ENCODE measurements at places on chromosomes 1 and 21.
A peak's percentile ranks its signal among the peaks of the same experiment; 100 is the strongest.

DNA sequence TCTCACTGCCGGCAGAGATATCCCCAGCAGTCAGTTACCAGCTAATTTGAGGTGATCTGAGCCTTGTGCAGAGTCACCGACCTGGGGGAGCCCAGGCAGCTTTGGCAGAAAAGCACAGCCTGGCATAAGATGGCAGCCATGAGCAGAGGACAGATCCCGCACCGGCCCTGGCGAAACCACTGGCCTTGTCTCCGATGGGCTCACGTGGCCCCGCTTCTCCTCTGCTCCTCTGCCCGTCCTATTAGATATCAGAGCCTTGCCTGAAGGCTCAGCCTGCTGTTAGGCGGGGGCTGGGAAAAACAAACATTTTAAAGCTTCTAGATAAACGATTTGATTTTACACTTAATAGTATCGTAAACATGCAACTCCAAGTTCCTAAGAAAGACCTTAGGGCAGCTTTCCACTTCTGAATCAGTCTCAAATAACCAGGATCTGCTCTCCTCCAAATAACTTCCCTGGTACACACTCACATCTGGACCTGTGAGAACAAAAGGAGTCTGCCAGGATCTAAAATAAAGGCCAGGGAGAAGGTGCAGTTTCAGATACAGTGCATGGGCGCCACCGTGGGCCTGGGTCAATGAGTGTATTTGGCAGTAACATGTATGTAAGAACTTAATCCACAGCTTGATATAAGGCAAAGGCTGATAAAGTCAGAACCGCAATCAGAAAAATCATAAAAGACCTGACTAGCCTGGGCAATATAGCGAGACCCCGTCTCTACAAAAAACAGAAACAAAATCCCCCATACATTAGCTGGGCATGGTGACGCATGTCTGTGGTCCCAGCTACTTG lies 10.0 kb downstream of the EDARADD start:
- DNase-seq, result no peak

DNA sequence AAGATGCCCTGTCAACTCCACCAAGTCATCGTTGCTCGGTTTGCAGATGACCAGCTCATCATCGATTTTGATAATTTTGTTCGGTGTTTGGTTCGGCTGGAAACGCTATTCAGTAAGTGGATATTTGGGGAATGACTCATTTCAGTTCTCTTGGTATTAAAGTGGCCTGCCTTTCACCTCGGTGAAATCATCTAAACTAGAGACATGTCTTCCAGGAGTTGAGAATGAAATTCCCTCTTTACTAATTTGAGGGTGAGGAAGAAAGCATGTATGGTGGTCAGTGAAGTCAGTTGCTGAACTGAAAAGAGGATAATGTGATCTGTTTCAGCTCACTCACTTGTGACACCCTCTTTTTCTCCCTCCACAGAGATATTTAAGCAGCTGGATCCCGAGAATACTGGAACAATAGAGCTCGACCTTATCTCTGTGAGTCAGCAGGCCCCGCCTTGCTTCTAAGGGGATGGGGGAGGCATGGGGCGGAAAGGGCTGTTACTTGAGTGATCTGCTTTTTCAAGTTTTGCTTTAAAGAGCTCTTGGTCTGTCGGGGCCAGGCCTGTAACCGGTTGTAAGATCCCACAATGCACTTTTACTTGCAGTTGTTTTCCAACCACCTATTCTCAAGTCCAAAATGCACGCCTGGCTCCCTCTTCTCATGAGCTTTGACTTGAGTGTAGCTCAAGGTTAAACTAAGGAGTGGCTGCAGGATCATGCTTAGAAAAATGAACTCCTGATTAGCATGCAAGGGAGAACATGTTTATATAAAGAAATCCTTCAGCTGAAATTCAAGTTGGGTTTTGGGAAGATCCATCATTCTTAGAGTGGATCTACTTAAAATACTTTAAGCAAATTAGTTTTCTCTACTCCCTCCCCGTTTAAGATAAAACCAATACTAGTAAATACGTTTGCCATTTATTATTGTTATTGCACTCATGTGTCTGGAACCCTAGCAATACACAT lies 59.8 kb downstream of the CAPN2 start:
- peak; percentile 80 for DNase-seq

GRCh38 chr1:162629077-162629627 lies 3.1 kb upstream of the DDR2 start:
- DNase-seq, result no peak

DNA sequence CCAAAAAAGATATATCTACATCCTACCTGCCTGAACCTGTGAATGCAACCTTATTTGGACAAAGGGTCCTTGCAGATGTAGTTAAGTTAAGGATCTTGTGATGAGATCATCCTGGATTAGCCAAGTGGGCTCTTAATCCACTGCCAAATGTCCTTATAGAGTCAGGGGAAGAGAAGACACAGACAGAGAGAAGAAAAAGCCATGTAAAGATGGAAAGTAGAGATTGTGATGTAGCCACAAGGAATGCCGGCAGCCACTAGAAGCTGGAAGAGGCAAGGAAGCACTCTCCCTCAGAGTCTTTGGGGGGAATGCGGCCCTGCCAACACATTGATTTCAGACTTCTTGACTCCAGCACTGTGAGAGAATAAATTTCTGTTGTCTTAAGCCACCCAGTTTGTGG lies 16.2 kb downstream of the HSD11B1 start:
- no peak for DNase-seq

- no peak for DNase-seq
Measured at GRCh38 chr1:203555076-203555475, 61.1 kb downstream of the OPTC start.

- no peak for DNase-seq
Measured at GRCh38 chr1:27967884-27968466, 8.2 kb downstream of the XKR8 start.

DNA sequence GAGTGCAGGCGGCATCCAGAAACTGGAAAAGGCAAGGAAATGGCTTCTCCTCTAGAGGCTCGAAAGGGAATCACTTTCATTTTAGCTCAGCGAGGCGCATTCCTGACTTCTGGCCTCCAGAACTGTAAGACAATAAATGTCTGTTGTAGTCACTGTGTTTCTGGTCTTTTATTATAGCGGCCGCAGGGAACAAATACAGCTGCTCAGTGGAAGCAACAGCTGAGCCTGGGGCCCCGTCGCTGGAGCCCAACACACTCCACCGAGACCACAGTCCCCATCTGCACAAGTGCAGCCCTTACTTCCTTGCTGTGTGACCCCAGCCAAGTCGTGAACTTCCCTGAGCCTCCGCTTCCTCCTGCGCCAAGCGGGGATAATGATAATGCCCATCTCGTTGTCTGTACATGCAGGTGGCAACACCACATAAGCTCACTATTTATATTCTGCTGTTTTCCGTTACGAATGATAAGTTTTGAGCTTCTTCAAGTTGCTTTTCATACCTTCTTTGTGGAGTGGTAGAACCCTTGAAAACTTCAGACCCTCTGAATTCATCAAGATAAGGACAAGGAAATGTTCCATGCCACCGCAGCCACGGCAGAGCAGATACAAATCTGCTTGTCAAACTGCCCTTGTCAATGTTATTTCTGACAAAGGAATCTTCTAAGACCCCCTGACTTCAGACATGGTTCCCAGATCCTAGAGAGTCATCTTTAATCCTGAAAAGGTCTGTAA lies 3.2 kb upstream of the LAPTM5 start:
- DNase-seq, result no peak

DNA sequence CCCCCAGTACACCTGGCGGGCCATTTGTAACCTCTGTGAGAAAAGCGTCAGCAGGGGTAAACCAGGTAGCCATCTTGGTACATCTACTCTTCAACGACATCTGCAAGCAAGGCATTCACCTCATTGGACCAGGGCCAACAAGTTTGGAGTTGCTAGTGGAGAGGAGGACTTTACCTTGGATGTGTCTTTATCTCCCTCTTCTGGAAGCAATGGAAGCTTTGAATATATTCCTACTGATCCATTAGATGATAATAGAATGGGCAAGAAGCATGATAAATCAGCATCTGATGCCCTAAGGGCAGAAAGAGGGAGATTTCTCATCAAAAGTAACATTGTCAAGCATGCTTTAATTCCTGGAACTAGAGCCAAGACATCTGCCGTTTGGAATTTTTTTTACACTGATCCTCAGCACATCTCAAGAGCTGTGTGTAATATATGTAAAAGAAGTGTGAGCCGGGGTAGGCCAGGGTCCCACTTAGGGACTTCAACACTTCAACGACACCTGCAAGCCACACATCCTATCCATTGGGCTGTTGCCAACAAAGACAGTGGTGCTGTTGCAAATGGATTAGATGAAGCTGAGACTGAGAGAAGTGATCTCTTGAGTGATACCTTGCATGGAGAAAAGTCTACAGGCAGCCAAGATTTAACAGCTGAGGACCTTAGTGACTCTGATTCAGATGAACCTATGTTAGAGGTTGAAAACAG lies 2.7 kb downstream of the ZBED6 start:
- no peak for DNase-seq

DNA sequence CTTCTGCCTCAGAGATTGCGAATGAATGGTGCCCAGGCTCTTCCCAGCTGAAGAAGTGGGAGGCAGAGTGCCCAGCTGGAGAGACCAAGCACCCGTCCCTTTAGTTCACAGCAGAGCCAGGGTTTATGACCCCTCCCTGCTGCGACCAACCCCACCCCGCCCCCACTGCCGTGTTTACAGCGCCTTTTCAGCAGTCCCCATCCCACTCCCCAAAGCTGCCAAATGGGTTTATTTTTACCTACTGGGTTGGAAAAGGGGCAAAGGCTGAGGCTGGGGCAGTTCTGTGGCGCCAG lies 23.6 kb downstream of the DYRK3 start:
- DNase-seq, result no peak

DNA sequence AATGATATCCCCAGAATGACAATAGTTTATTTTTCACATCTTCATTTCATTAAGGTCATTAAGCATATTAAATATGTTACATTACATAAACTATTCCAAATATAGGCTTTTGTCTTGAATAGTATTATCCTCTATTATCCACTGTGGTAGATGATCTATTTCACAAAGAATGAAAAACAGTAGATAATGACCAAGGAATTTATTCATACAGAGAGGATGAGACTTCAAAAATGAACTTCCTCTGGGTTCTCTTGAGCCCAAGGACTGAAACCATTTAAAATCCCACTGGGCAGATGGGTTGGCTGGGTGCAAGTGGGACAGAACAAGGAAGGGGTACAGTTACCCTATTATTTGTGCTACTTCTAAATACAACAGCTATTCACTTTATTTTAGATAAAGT lies 33.0 kb downstream of the PTPN14 start:
- DNase-seq, result no peak

DNA sequence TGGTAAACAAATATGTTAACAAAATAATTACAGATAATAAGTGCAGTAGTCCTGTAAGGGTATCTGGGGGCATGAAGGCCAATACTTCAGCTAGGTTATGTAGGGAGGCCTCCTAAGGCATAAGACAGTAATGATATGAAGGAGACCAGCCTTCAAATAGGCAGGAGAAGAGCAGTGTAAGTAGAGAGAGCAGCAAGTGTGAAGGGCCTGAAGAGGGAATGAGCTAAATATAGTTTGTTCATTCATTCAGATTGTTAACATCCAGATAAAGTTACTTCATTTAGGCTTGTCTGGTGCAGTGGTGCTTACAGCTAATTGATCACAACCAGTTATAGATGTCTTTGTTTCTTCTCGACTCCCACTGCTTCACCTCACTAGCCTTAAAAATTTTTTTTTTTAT lies 71.1 kb downstream of the EPB41 start:
- no peak for DNase-seq

DNA sequence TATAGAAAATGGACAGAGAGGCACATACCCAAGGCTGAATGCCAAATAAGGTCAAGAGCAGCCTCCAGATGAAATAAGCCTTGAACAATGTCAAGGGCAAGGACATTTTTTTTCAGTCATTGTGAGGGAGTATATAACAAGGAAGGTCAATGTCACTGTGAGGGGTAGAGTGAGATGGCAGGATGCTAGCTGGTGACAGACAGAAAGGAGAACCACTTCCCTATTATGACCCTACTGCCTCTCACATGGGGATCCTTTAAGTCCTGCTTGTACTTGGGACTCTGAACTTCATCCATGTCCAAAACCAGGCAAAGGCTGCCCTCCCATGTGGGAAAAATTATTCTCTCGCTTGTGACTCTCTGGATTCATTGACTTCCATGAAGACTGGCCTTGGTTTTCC lies 119.5 kb upstream of the COA6 start:
- DNase-seq, result no peak

DNA sequence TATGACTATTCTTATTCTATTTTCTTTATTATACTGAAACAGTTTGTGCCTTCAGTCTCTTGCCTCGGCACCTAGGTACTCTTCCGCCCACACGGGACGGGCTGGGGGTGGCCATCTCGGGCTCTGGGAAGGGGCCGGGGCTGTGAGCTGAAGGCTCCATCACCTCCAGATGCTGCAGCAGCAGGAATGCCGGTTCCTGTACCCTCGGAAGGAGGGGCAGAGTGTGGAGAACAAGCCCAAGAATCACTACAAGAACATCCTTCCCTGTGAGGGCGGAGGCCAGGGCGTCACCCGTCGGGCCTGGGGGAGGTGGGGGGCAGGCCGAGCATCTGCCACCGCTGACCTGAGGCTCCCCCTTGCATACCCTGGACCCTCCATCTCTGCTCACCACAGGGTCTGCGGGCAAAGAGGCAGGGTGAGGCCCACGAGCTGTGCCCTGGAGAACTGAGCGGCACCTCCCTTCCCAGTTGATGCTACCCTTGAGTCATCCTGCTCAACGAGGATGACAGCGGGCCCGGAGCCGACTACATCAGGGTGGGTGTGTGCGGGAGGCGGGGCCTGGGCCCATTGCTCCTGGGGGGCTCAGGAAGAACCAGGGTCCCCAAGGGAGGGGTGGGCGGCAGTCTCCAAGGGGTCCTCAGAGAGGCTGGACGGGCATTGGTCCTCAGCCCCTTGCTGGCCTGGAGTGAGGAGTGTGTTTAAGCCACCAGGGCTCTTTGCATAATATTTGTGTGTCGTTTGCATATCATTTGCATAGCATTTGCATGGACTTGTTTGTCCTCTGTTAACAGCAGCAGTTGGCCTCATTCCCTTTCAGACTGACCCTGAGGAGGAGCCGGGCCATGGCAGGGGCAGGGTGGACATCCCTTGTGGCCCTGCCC lies 7.5 kb downstream of the RNF223 start:
- no peak for DNase-seq

GRCh38 chr1:6410248-6410893 lies 9.3 kb downstream of the HES2 start:
- DNase-seq, result no peak

DNA sequence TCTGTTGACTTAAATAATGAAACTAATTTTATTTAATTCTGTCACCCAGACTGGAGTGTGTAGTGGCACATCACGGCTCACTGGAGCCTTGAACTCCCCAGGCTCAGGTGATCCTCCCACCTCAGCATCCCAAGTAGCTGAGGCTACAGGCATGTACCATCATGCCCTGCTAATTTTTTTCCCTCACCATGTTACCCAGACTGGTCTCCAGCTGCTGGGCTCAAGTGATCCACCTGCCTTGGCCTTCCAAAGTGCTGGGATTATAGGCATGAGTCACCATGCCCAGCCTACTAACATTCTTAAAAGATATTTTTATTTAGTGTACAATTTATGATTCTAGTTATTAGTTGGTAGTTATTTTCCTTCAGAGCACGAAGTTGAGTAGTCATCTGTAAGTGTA lies 49.5 kb downstream of the NRDC start:
- no peak for DNase-seq

- DNase-seq, result peak; percentile 57
Measured at GRCh38 chr1:230268371-230269170, 157.6 kb downstream of the PGBD5 start.
